Neural progenitor cell (in vitro differentiated cells): ENCODE measurements at places on chromosomes 2 and 18. TPM values are rescaled to one million over a fixed set of nuclear protein-coding genes. Genes with fewer than 3 reads are reported as not detected.
A peak's percentile ranks its signal among the peaks of the same experiment; 100 is the strongest.

The CDH2 gene
- 333 and 459 TPM in 2 replicates for total RNA-seq

The PLEKHA3 gene
- total RNA-seq = 5.9 and 26.2 TPM in 2 replicates

The FAM124B gene
- 0.15 TPM in 1 of 2 replicates, not detected in the other for total RNA-seq

The DYNAP gene
- total RNA-seq = not detected in 2 replicates

The IL1F10 gene
- total RNA-seq = not detected in 2 replicates

The TUBA4B gene
- not detected in 2 replicates for total RNA-seq

The ZNF385B gene
- total RNA-seq = 22.9 and 35.8 TPM in 2 replicates

The SERPINB12 gene
- not detected in 2 replicates for total RNA-seq

DNA sequence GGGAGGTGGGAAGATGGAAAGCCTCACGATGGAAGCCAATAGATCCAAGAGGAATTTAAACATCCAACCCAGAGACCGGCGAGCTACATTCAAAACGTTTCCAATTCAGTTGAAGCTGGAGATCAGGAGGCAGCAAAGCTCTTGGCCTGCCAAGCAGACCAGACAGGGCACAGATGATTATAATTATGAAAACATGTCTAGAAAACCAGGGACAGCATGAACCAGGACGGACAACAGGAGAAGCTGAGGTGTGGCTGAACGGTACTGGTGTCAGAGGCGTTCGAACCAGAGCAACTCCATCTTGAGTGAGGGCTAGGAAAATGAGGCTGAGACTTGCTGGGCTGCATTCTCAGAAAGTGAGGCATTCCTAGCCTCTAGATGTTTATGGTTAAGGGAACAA lies 102.2 kb upstream of the CCDC150 start:
- DNase-seq = no peak
- H3K27me3 ChIP-seq = no peaks in the 10 kb centered on the region
- H3K4me1 ChIP-seq = no peaks in the 10 kb centered on the region
- no peaks in the 10 kb centered on the region for H3K36me3 ChIP-seq
- H3K27ac ChIP-seq = no peak overlapping the region

- no peak for DNase-seq
- no peak overlapping the region for H3K27ac ChIP-seq
- H3K36me3 ChIP-seq = no peaks in the 10 kb centered on the region
- H3K27me3 ChIP-seq = no peaks in the 10 kb centered on the region
- H3K4me3 ChIP-seq = no peak overlapping the region
Measured at GRCh38 chr2:68879296-68879695, 8.1 kb upstream of the BMP10 start.

- no peak overlapping the region for H3K4me3 ChIP-seq
- peaks cover 3% of the 10 kb centered on the region for H3K36me3 ChIP-seq
- H3K4me1 ChIP-seq = peaks cover 13% of the 10 kb centered on the region
- H3K27me3 ChIP-seq = no peaks in the 10 kb centered on the region
- DNase-seq = no peak
Measured at GRCh38 chr2:39738936-39739335, 40.1 kb downstream of the THUMPD2 start.

DNA sequence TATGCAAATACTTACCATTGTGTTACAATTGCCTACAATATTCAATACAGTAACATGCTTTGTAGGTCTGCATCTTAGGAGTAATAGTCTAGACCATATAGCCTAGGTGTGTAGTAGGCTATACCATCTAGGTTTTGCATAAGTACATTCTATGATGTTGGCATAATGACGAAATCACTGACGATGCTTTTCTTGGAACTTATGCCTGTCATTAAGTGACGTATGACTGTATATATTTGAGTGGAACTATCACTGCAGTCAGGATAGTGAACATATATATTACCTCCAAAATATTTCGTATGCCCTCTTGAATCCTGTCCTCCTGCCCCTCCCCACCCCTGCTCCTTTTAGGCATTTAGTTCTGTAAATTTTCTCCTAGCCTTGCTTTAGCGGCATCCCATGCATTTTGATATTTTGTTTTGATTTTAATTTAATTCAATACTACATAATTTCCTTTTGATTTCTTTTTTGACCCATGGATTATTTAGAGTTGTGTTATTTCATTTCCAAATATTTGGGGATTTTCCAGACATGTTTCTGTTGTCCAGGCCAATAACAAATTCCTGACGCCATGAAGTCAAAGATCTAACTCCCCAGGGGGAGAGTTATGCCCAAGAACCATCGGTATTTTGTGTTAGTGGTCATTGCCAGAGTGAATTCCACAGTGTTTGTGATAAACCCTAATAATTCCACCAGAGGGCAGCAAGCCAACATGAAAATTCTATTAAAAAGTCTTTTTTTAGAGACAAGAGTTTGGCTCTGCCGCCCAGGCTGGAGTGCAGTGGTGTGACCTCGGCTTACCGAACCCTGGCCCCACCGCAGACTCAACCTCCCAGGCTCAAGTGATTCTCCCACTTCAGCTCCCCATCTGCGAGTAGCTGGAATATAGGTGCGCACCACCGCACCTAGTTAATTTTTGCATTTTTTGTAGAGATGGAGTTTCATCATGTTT lies 24.2 kb upstream of the CASP8 start:
- no peak overlapping the region for H3K27ac ChIP-seq
- H3K4me3 ChIP-seq = no peak overlapping the region
- H3K36me3 ChIP-seq = no peaks in the 10 kb centered on the region
- H3K4me1 ChIP-seq = no peaks in the 10 kb centered on the region
- DNase-seq = peak; percentile 77

- H3K36me3 ChIP-seq = no peaks in the 10 kb centered on the region
- H3K27ac ChIP-seq = no peak overlapping the region
- DNase-seq = no peak
- no peaks in the 10 kb centered on the region for H3K27me3 ChIP-seq
- H3K4me3 ChIP-seq = no peak overlapping the region
Measured at GRCh38 chr2:126802774-126803433, 95.8 kb upstream of the TEX51 start.

DNA sequence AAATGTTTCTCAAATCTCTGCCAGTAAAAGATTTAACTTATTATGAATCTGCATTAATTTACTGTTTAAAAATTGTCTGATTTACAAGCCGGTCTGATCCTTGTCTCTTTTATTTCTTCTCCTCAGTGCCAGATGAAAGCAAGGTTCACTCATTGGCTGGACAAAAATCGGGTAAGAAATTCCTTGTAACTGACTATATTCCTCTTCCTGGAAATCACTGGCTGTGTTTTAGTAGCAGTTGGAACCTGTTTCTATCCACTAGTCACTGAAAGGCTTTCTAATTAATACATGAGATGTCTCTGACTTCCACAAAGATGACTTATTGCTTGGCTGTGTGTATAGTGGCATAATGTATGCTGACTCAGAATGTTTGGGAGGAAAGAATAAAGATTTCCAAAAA lies 436.6 kb upstream of the NRP2 start:
- no peaks in the 10 kb centered on the region for H3K36me3 ChIP-seq
- H3K4me1 ChIP-seq = no peaks in the 10 kb centered on the region
- no peak overlapping the region for H3K27ac ChIP-seq

DNA sequence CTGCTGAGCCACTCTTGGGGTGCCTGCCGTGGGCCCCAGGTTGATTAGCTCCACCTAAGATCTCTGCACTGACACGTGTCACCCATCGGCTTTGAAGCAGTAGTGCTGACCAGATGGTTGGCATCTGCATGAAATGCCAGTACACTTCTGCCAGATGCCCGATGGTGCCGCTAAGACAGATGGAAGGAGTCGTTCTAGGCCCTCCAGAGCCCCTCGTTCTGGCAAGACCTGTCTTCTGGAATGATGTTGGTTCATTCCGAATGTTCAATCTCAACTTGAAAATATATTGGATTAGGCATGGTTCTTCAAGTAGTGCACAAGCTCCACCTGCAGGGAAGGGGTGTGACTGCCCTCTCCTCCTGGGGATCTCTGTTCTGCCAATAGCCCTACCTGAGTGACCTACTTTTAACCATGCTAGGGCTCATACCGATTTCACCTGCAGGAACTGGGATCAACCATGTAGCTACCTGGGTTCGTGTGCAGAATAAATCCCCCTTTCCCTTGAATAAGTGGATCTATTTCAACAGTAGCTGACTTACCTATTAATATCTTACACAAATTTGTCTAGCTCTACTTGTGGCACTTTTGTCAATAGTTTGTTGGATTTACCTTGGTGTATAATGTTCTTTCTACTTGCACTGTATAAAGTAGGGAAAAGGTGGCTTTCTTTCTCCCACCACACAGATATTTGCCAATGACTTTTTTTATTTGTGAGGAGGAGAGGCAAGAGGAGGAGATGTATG lies 342.6 kb downstream of the CTNNA2 start:
- H3K4me1 ChIP-seq = no peaks in the 10 kb centered on the region
- H3K27ac ChIP-seq = no peak overlapping the region
- H3K36me3 ChIP-seq = no peaks in the 10 kb centered on the region
- DNase-seq = peak; percentile 53
- no peak overlapping the region for H3K4me3 ChIP-seq

DNA sequence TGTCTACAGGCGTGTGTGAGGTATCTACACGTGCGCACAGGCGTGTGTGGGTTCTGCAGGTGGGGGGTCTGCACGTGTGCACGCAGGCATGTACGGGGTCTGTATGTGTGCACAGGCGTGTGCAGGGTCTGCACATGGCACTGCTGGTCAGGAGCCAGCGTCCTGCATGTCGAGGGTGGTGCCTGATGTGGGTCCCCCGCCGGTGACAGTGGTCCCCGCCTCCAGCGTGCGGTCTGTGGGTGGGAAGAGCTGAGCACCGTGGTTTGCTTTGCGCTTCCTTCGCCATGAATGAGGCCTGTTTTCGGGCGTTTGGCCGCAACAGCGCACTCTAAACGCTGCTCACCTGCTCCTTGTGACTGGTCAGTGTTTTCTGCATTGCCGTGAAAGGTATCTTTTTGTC lies 57.2 kb downstream of the CTDP1 start:
- no peaks in the 10 kb centered on the region for H3K27me3 ChIP-seq
- no peak overlapping the region for H3K27ac ChIP-seq
- no peak for DNase-seq
- H3K36me3 ChIP-seq = peaks cover 6% of the 10 kb centered on the region
- no peaks in the 10 kb centered on the region for H3K4me1 ChIP-seq

DNA sequence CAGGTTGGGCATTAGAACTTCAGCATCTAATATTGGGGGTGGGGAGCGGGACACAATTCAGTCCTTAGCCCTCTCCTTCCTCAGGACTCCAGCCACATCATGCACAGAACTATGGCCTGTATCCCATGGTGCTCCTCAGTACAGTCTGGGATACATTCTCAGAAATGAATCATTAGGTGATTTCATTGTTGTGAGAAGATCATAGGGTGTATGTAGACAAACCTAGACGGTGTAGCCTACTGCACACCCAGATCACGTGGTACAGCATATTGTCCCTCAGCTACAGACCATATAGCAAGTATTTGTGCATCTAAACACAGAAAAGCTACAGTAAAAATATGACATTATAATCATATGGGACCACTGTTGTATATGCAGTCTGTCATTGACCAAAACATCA lies 23.2 kb upstream of the IMP4 start:
- DNase-seq = no peak
- no peak overlapping the region for H3K4me3 ChIP-seq
- H3K4me1 ChIP-seq = no peaks in the 10 kb centered on the region
- H3K36me3 ChIP-seq = no peaks in the 10 kb centered on the region
- no peak overlapping the region for H3K27ac ChIP-seq
- peaks cover 22% of the 10 kb centered on the region for H3K27me3 ChIP-seq

- no peaks in the 10 kb centered on the region for H3K36me3 ChIP-seq
- H3K4me3 ChIP-seq = no peak overlapping the region
- H3K27ac ChIP-seq = no peak overlapping the region
Measured at GRCh38 chr2:189406586-189407233, 34.6 kb upstream of the WDR75 start.
